Activated CD4-positive, alpha-beta T cell treated with anti-CD3 and anti-CD28 coated beads, Interleukin-2, amount 50 U/mL, for 4 hours (primary cell): ENCODE measurements at places on chromosomes 12 and 14.

GRCh38 chr12:110330544-110330943 is 49.5 kb downstream of the ATP2A2 start:
- DNase-seq, result no peak

DNA sequence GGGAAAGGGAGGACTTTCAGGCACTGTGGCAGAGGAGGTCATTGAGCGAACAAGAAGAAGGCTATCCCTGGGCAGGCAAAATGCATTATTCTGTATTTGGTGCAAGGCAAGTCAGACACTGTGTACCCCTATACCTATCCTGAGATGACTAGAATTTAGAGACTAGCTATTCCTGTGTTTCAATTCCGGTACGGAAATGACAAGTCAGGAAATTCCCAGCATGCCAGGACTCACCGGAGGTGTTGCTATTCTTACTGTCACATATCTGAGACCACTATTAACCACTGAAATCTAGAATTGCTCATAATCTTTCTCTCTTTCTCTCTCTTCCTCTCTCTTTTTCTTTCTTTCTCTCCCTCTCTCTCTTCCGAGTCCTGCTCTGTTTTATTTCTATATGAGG is 297.1 kb downstream of the PDZRN4 start:
- DNase-seq, result no peak

DNA sequence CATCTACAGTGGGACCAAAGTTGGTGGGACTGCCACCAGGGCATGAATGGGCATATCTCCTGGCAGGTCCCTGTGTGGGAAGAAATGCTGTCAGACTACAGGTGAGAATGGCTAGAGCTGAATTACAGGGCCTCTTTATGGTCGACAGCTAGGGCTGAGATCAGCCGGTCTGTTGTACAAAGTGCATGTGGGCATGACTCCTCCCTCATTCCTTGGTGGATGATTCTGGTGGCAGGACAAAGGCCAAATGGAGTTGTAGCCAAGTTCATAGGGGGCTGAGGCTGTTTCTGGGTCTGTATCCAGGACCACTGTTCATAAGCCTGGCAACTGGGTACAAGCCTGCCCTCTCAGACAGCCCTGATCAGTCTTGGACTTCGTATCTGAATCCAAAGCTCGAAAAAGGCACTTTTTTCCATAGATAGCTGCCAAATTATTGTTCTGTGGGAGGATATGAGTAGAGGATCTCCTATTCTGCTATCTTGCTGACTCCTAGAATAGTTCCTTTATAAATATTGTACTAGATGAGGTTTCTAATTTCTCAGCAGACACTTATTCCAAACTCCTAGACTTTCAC is 460.8 kb downstream of the TMEM117 start:
- DNase-seq, result no peak

DNA sequence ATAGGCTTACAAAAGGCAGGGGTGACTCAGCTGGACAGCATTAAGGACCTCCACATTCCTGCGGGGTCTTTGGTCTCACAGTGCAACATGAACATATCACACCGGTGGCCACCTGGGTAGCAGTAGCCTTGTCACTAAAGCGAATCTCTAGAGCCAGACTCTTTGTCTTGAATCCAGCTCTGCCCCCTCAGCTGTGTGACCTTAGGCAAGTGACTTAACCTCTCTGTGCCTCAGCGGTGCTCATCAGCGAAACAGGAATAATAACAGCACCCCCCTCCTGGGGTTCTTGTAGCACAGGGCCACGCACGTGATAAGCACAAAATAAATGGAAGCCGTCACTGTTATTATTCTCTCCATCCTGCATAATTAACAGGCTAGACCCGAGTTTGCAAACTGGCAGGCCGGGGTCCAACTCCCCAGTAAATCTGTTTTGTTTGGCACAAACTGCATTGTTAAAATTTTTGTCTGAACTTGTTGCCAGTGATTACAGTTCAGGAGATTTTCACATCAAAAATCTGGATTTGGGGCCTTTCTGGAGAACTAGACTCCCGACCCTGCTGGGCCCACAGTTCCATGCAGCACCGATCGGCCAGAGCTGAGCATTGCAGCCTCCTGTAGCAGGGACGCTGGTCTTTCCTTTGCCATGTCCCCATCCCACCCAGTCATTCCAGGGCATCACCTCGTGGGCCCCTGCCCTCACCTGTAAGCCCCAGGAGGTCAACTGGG is 174.8 kb downstream of the PHETA1 start:
- no peak for DNase-seq

DNA sequence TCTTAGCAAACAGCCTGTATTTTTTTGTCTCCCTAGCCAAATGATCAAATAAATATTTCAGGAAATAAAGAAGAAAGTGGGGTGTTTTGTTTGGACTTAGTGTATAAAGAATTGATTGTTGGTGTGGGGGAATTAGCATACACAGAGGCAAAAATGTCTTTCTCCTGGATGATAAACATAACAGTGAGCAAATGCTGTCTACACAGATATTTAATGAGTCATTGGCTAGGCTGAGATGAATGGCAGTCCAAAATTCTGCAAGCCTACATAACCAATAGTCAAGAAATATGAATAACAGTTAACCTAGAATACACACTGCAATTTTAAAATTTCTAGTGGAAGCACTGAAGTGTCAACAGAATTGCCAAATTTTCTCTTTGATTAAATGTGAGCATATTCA is 35.8 kb downstream of the MYF5 start:
- DNase-seq, result no peak

- DNase-seq, result no peak
Measured at GRCh38 chr12:93460003-93460402, 7.3 kb upstream of the MRPL42 start.
